ENCODE measurements at places on chromosomes 6 and 20. TPM values are rescaled to one million over a fixed set of nuclear protein-coding genes. Genes with fewer than 3 reads are reported as not detected.

DNA sequence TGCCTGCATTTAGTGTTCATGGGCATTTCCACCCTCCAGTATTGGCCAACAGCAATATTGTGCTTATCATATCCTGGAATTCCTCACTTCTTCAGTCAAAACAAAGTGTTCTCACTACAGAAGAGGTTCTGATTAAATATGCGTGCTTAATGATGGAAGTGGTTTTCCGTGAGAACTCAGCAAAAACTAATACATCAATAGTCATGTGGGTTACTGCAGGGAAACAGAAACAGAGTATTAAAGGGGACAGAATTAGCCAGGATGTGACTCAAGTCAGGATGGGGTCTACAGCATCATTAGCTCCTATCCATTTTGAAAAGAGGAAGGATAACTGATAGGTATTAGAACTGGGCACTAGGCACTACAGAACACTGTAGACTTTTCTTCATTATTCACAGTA lies 384.6 kb downstream of the CDKAL1 start:
- DNase-seq: no peak

- no peak for DNase-seq
Observed at GRCh38 chr20:37207171-37207570, 27.8 kb upstream of the MROH8 start.

ARMH2 gene
- not detected for polyA plus RNA-seq

- no peak for DNase-seq
Observed at GRCh38 chr20:61054411-61054810, 197.7 kb upstream of the CDH4 start.

DNA sequence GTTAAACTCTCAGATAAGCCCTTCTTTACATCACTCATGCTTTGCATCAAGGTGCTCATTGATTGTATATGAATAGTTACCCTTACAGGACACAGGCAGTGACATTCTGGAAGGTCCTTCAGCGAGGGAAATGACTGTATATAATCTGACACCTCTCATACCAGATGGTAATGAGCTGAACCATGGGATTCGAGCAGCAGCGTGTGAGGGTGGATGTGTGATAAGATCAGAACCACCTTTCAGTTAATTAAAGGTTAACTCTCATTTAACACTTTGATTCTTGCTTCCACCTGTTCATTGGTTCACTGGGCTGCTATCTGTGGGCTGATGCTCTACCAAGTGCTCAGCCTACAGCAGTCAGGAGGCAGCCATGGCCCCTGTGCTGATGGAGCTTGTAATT lies 24.2 kb downstream of the NEDD9 start:
- no peak for DNase-seq

- DNase-seq: no peak
Observed at GRCh38 chr6:150604467-150604866, 4.8 kb downstream of the PLEKHG1 start.

GRCh38 chr20:35226884-35227681 lies 593 bp downstream of the MMP24 start:
- no peak for DNase-seq

OR2H1 gene
- polyA plus RNA-seq: not detected

GRCh38 chr6:79608334-79609224 lies 22.6 kb upstream of the SH3BGRL2 start:
- no peak for DNase-seq

DNA sequence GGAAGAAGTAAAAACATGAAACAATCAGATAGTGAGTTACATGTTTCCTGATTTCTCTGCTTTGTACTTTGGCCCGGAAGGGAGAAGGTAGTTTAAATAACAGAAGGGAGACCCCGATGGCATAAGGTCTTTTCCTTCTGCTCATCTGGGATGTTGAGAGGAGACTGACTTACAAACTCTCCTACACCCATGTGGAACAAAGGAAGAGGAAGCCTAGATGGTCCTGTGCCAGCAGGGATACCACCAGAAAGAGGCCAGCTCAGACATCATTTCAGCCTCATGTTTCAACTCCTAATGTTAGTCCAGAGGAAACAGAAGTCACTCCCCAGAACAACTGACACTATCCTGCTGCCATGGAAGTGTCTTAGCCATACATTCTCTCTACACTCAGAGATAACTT lies 250.7 kb upstream of the NOX3 start:
- DNase-seq: no peak

GRCh38 chr20:32203356-32204204 lies 4.0 kb downstream of the PLAGL2 start:
- no peak for DNase-seq

DNA sequence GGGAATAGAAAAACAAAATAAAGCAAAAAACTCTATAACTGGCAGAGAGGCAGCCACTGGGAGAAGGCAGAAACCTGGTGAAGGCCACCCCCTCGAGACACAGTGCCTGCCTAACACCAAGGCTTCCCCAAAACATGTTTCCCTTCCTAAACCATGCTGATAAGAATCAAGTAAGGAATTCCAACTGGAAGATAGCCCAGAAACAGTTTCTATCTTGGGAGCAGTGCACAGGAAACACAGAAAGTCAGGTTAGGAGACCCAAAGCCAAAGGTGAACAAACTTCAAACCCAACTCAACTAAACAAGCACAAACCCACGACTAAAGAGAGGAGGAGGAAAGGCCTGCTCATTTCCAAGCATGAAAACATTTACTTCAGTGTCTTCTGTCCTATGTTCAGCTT lies 433.7 kb upstream of the RGS17 start:
- DNase-seq: no peak

GRCh38 chr6:96156425-96156824 lies 140.7 kb downstream of the FUT9 start:
- no peak for DNase-seq

- no peak for DNase-seq
Observed at GRCh38 chr6:66198062-66198624, 491.1 kb upstream of the EYS start.

DNA sequence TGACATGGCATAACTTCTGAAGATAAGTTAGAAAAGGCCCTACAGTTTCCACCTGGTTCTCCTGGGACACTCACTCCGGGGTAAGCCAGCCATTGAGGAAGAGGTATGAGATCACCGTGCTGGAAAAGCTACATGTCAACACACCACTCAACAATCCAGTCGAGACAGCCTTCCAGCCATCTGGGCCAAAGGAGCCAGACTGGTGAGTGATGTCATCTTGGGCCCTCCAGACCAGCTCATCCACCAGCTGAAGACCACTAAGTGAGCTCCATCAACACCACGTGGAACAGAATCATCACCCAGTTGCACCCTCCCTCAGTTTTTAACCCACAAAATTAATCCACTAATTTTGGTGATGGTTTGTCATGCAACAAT lies 32.3 kb upstream of the RSPO4 start:
- no peak for DNase-seq

AGER gene
- 13.3 TPM for polyA plus RNA-seq

- no peak for DNase-seq
Observed at GRCh38 chr20:38337561-38338140, 8.6 kb upstream of the LBP start.

FBXO5 gene
- polyA plus RNA-seq: 34.7 TPM

DNA sequence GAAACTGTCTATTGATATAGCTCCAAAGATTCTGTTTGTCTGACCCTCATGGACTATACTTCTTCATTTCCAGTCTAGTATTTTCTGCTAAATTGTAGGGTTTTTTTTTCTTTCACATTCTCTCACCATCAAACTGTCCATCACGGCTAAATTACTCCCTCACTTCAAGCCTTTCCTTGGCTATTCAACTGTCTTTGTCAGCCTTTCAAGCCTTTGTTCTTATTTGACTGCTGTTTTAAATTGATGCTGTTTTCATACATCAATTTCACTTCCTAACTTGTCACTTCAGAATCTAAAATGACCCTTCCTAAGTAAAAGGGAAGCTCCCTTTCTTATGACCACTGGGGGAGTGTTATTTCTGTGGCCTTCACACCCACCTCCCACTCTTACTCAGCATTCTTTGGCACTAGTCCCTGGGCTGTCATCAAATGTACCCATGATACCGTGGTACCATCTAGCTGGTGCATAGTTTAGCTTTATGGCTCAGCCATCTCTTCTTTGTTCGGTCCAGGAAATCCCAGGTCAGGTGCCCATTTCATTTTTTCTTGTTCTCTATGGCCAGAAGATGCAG lies 8.6 kb downstream of the GJA1 start:
- no peak for DNase-seq

GRCh38 chr6:35185302-35185681 lies 28.5 kb upstream of the SCUBE3 start:
- DNase-seq: no peak

ID4 gene
- polyA plus RNA-seq: 159 TPM

GRCh38 chr20:48247961-48248360 lies 462.7 kb upstream of the SULF2 start:
- DNase-seq: no peak

LY6G5C gene
- polyA plus RNA-seq: 5.6 TPM

GRCh38 chr20:53036992-53037391 lies 64.8 kb downstream of the TSHZ2 start:
- no peak for DNase-seq

PSORS1C2 gene
- polyA plus RNA-seq: not detected

GRCh38 chr6:13278164-13278563 lies 50.2 kb downstream of the TBC1D7 start:
- no peak for DNase-seq

DNA sequence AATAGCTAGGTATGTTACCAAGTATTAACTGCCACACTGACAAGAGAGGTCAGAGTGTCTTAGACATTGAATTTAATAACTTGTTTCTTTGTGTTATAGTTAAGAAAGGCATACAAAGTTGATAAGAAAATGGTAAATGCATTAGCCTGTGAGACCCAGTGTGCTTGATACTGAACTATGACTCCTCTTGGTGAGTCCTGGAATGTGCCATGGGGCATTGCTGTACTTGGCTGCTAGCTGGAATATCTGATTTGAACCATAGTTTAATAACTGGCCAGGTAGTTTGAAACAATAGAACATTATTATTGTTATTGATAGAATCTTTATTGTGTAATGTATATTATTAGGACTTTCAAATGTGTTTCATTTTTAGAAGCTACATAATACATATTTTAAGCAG lies 70.0 kb downstream of the ZFAND3 start:
- no peak for DNase-seq

DNA sequence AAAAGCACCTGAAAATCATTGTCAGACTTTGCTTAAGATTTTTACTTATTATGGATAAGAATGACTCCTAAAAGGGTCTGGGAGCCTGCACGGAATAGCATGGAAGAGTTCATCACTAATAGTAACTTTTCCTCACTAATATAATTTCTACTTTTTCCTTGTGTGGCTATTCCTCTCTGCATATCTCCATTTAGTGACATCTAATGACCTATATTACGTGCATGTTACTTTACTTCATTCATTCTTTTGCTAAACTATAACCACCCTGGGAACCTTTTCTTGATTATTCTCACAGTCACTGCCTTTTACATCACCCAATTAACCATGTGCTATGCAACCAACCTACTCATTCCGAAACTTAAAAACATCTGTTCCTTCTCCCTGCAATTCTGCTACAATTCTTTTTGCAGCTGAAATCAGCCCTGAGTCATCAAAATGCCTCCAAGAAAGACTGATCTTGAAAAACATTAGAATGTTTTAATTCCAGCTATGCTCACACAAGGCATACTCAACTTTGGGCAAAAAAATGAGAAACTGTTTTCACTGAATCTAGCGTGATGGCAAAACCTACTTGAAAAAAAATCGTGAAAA lies 313.3 kb downstream of the RNGTT start:
- DNase-seq: no peak

- DNase-seq: no peak
Observed at GRCh38 chr6:128521282-128521632, 858 bp upstream of the PTPRK start.

DNA sequence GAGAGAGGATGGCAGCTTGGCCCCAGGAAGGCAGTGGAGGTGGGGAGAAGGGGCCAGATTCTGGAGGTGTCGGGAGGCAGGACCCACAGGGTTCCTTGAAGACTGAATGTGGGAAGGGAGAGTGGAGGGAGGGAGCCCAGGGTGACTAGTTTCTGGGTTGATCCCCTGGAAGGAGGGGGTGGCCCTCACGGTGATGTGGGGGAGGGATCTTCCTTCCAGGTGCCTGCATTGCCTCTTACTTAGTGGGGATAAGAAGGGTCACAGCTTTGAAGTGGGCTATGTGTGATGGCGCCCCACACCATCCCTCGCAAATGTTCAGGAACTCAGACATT lies 26.7 kb downstream of the VSTM2L start:
- DNase-seq: no peak

DNA sequence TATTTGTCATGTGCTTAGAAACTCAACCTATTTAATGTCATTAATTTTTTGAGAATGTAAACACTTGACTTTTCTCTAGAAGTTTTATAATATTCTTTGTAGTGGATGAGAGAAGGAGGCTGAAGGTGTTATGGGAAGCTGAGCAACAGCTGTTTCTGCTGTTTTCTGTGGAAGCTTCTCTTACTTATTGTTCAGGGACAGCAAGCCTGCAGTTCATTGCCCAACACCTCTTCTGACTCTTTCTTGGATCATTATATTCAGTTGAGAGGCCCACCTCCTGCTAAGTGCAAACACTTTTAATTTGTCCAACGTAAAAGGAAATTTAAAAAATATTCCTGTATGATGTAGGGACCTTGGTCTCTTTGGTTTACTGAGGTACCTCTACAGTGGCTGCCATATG lies 12.0 kb upstream of the ADGRF4 start:
- no peak for DNase-seq

OVOL2 gene
- polyA plus RNA-seq: 1.5 TPM

GRCh38 chr6:150313781-150314180 lies 55.0 kb upstream of the IYD start:
- DNase-seq: no peak

DNA sequence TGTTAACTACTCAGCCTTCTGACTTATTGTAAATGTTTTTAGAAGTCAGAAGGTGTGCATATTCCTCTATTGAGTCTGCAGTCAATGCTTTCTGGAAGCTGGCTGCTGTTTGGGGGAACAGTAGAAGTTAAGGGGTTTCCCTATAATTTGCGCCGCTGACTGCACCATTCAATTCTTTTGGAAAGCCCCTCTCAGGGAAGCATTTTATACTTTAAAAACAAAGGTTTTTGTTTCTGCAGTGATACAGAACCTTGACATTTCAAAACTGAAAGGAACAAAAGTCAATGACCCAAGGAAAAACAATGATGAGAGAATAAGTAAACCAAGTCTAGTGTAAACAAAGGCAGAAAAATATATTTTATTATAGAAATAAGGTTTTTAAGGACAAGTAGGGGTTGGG lies 120.8 kb upstream of the TNFAIP3 start:
- DNase-seq: no peak

Measured in left renal cortex interstitium (tissue), 4 donors.